ENCODE measurements at places on chromosomes 13 and 19. TPM values are rescaled to one million over a fixed set of nuclear protein-coding genes. Genes with fewer than 3 reads are reported as not detected.

Gene MUC16
- total RNA-seq: 0.03 TPM

Gene OR7D2
- total RNA-seq: 0.02 TPM

Gene NLRP9
- not detected for total RNA-seq

Gene CEACAM1
- 2.3 TPM for total RNA-seq

Gene ZNF823
- total RNA-seq: 1.7 TPM
